ENCODE measurements at places on chromosomes 13 and 19. TPM values are rescaled to one million over a fixed set of nuclear protein-coding genes. Genes with fewer than 3 reads are reported as not detected.

Gene KIR2DL3
- total RNA-seq, result not detected

Gene ZNF749
- total RNA-seq, result 15.4 TPM

Gene GALP
- total RNA-seq, result not detected

Gene RTBDN
- total RNA-seq, result not detected

Measured in smooth muscle cell of the pulmonary artery (primary cell).